Activated naive CD8-positive, alpha-beta T cell treated with anti-CD3 and anti-CD28 coated beads, Interleukin-2, amount 10 ng/mL, durations not matched to agents 7 days and 5 days (primary cell): ENCODE measurements at places on chromosomes 12 and 14. TPM values are rescaled to one million over a fixed set of nuclear protein-coding genes. Genes with fewer than 3 reads are reported as not detected.

DNA sequence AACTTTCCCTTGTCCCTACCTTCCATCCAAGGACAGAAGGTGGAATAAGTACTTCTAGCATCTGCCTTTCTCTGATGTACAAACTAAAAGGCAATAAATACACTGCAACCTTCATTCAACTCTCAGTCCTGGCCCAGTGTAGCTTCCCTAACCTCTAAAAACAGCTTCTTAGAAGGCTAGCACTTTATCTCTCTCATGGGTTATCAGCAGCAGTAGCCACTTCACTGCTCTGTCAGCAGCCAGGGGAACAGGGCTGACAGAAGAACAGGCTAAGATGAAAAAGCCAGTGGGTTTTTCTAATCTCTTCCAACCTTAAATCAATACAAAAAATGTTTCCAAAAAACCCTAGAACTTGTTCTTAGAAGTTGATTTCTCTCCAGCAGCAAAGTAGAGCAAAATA, 13.2 kb downstream of the BAZ2A start:
- no peak for DNase-seq

- no peak for DNase-seq
Observed at GRCh38 chr14:101062065-101062450, 158.5 kb upstream of the RTL1 start.

- no peak for DNase-seq
Observed at GRCh38 chr12:15368812-15369211, 46.5 kb downstream of the PTPRO start.

GRCh38 chr14:37988472-37988871, 219.2 kb upstream of the SSTR1 start:
- DNase-seq = no peak

DNA sequence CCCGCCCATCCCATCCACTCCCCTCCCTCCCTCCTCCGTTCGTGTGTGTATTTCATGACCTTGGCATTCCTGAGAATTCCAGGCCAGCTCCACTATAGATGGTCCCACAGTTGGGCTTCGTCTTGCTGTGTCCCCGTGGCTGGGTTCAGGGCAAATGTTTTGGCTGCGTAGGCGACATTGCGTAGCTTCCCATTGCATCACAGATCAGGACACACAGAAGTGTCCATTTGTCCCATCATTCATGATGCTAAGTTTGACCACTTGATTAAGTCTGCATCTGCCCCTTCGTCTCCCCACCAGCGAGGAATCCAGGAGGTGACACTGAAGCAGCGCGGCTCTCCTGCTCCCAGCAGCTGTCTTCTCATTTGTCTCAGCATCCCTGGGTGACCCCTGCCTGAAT, 38.6 kb upstream of the MMP17 start:
- DNase-seq = no peak

GRCh38 chr14:21804981-21805380, 131.4 kb upstream of the OR4E1 start:
- DNase-seq = no peak

- no peak for DNase-seq
Observed at GRCh38 chr12:97572220-97572619, 109.6 kb downstream of the RMST start.

GRCh38 chr14:88166616-88167015, 156.5 kb downstream of the KCNK10 start:
- no peak for DNase-seq

DNA sequence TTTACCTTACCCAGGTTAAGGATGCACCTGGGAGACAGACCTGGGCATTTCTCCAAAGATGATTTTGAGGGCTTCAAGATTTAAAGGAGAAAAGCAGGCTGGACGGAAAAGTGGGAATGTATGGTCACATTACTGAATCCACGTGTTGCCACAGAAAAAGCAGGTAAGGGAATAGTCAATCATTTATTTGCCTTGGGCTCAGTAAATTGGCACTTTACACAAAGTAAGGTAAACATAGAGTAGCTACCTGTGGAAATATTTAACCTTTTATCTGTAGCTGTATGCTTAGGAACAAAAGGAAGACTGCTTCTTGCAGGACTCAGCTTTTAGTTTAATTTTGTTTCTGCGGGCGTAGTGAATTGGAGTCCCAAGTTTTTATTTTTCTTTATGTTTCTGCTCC, 153.3 kb downstream of the SLCO1B3 start:
- no peak for DNase-seq

- no peak for DNase-seq
Observed at GRCh38 chr14:92997343-92998061, 74.6 kb downstream of the CHGA start.

Gene NTF3
- total RNA-seq = not detected

Gene P3H3
- total RNA-seq = 7.0 TPM

Gene PARPBP
- total RNA-seq = 19.0 TPM

Gene RPGRIP1
- not detected for total RNA-seq

Gene INHBE
- not detected for total RNA-seq

Gene DNAJC22
- total RNA-seq = 0.11 TPM
